ENCODE measurements at places on chromosomes 1 and 21.

GRCh38 chr1:982765-983436 lies 1.0 kb upstream of the PERM1 start:
- DNase-seq = no peak

DNA sequence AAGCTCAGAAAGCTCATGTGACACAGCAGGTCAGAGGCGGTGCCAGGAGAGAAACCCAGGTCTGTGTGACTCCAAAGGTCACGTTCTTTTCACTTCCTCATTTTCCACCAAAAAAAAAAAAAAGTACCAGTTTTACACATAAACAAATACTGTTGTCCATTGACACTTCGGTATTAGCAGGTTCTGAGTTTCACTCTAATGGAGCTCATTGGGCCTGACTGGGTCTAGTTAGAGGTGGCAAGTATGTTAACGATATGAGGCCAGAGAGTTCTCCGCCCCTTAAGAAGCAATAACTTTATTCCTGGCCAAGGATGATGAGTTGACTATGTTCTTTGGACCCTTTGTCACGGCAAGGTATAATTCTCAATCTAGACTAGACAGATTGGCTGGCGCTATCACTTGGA lies 30.0 kb upstream of the SDE2 start:
- no peak for DNase-seq

- DNase-seq = no peak
Observed at GRCh38 chr21:21750124-21750825, 752.1 kb downstream of the NCAM2 start.

DNA sequence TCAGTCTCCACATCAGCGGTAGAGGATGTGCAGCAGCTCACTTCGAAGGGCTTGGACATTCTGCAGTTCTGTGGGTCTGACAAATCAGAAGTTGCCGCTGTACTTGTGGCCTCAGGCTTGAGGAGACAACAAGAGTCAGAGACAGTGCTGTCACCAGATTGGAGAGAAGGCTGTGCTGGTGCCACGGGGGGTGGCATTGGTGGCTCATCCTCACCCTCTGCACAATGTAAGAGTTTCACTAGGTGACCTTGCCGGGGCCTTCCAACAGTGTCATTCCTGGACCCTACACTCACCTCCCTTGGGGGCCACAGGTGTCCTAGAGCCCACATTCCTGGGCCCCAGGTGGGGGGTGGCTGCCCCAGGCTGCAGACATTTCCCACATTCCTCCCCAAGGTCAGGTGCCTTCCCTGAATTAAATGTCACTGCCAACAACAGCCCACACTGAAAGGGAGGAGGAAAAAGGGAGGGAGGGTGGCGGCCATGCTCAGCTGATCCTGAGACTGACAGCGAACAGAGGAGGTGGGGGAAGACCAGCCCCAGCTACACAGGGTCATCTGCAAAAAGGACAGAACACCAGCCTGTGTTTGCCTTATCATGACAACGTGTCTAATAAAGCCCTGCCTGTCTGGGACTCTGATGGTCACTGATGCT lies 46.4 kb downstream of the TMCC2 start:
- DNase-seq = no peak

GRCh38 chr1:25793585-25794170 lies 6.3 kb upstream of the SELENON start:
- DNase-seq = no peak

- DNase-seq = no peak
Observed at GRCh38 chr1:73637264-73637663, 560.7 kb downstream of the LRRIQ3 start.

- no peak for DNase-seq
Observed at GRCh38 chr1:70714149-70714548, 303.1 kb downstream of the CTH start.

DNA sequence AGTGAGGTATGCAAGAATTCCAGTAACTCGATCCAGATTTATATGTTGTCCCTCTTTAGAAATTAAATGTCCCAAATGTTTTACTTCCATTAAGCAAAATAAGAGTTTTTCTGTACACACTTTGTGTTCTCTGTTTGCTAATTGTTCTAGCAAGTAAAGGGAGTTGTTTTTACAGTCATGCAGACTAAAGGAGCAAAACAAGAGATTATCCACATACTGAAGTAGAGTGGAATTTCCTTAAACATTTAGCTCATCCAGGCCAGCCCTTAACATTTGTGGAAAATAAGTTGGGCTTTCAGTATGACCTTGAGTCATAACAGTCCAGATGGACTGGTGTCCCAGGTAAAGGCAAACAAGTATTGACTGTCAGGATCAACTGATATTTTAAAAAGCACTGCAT lies 44.1 kb upstream of the TINAGL1 start:
- DNase-seq = no peak

- no peak for DNase-seq
Observed at GRCh38 chr21:17660452-17660851, 47.8 kb upstream of the BTG3 start.

GRCh38 chr1:1604374-1605033 lies 4.6 kb upstream of the FNDC10 start:
- DNase-seq = peak; percentile 19

DNA sequence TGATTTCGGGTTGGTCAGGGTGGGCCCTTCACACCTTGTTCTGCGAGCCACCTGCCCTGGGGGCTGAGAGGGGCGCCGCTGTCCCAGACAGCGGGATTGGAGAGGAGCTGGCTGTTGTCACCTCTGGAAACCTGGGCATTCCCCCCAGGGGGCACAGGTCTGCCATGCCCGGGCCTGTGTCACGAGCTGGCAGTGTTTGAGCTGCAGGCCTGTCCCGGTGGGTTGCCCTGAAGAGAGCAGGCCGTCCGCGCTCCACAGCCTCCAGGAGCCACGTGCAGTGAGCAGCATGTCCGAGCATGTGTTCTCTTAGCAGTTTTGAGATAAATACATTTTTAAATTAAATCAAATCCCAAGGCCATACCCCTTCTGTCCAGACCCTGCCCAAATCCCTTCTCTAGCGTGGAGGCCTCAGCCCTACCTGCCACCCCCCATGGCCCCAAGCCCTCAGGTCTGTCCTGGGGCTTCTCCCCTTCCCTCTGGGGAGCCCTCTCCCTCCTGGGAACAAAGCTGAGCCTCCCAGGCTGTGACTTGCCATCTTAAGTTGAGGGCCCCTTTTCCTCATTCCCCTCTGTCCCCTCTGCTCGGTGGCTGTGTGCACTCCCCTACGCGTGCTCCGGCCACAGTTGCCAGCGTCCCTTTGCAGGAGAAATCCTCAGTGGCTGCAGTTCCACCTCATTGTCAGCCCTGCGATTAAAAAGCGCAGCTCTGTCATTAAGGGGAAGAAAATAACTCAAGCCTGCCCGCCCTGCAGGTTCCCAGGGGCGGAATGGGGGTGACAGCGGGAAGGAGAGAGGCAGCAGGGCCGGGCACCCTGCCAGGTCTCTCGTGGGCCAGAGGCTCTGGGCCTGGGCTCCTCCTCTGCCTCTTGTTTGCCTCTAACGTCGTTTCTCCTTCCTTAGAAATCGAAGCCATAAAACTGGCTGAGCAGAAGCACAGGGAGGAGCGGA lies 26.6 kb downstream of the SLX9 start:
- DNase-seq = no peak

DNA sequence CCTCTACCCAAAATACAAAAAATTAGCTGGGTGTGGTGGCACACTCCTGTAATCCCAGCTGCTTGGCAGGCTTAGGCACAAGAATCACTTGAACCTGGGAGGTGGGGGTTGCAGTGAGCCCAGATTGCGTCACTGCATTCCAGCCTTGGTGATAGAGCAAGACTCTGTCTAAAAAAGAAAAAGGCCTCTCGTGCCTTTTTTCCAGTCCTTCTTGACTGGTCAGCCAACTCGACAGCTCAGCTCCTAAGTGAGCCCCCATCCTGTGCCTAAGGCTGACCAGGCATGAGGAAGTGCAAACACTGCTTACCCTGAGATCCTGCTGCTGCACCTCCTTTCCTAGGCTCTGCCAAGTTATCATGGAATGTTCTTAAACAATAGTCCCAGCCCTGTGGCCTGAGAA lies 10.1 kb upstream of the PROK1 start:
- no peak for DNase-seq

- peak; percentile 30 for DNase-seq
Observed at GRCh38 chr1:16925635-16926490, 4.1 kb downstream of the CROCC start.

- no peak for DNase-seq
Observed at GRCh38 chr1:34018285-34018684, 146.7 kb downstream of the CSMD2 start.

DNA sequence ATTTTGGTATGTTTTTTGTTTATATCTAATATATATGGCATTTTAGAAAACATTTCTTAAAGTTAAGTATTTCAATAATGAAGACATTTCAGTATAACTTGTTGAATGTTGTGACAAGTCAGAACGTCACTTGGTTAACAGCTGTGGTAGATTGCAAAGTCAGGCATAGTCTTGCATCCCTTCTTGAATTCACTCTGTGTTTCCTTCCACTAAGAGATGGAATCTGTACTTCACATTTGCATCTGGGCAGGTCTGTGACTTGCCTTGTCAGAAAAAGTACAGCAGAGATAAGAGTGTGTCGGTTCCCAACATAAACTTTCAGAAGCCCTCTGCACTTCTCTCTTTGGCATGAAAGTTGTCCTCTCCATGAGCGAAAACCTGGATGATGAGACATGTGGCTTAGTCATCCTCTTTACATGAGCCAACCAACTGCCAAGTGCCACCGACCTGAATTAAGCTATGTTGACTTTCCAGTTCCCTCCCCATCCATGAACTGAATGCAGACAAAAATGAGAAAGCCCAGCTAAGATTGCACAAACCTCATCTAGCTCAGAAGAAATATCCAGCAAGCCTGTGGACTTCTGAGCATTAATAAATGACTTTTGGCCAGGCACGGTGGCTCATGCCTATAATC lies 1730.2 kb downstream of the MRPL39 start:
- no peak for DNase-seq

DNA sequence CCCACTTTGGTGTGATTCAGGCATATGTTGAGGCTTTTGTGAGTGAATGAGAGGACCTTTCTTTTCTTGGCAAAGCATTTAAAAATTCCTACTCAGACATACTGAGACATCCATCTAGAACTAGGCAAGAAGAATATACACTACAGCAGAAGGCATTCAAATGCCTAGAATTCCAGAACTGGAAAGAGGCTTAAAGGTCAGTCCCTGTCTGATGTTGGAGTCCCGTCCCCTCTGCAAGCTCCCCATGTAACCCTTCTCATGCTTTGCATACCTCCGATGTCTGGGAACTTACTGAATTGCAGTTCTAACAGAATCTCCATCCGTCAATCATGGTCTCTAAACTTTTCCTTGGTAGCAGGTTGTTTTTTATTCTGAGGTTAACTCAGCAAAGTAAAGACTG lies 152.9 kb downstream of the ATP6V1G3 start:
- DNase-seq = no peak

GRCh38 chr1:166069390-166069789 lies 97.4 kb downstream of the FAM78B start:
- no peak for DNase-seq

GRCh38 chr21:36883532-36884486 lies 82.7 kb downstream of the HLCS start:
- DNase-seq = no peak

DNA sequence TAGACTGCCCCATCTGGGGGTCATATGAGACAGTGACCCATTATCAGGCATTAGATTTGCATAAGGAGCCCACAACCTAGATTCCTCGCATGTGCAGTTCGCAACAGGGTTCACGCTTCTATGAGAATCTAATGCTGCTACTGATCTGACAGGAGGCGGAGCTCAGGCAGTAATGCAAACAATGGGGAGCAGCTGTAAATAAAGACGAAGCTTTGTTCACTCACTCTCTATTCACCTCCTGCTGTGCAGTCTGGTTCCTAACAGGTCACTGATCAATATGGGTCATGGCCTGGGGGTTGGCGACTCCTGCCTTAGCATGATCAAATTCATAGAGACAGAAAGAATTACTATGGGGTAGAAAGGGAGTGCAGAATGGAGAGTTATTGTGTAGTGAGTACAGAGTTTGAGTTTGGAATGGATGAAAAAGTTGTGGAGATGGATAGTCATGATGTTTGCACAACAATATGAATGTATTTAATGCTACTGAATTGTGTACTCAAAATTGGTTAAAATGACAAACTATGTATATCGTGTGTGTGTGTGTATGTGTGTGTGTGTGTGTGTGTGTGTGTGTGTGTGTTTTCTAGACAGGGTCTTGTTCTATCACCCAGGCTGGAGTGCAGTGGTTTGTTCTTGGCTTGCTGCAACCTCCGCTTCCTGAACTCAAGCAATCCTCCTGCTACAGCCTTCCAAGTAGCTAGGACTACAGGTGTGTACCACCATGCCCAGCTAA lies 42.2 kb downstream of the BTF3L4 start:
- no peak for DNase-seq

GRCh38 chr21:32392299-32392879 lies 423 bp downstream of the URB1 start:
- DNase-seq = no peak

GRCh38 chr1:1982379-1983232 lies 21.0 kb downstream of the CFAP74 start:
- no peak for DNase-seq

DNA sequence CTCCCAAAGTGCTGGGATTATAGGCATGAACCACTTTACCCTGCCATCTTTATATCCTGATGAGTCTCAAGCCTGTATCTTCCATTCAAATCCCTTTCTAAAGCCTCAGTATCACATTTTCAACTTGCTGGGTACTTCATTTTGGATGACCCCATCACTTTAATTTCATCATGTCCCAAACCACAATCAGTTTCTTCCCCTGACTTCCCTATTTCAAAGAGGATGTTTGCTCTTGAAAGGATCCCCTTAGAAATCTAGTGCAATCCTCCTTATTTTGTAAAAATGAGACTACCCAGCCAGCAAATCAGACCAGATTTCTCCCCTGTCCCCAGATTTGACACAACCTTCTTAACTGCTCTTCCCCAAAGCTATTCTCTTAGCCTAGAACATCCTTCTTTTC lies 7.0 kb upstream of the TRIT1 start:
- no peak for DNase-seq

GRCh38 chr1:75785320-75785982 lies 605 bp upstream of the RABGGTB start:
- no peak for DNase-seq

DNA sequence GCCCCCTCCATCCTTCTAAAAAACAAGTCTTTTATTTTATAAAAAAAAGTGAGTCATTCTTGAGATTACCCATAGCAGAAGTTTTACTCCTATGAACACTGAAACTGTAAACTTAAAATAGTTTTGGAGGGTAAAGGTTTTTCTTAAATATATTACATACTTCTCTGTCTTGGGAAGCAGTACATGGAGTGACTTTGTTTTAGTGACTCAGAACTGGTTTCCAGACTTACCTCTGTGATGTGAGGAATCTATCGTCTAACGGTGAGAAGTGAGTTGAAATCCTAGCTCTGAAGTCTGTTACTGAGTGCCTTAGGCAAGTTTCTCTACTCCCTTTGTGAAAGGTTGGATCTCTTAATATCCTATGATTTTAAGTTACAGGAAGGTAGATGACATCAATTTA lies 176.3 kb upstream of the POU3F1 start:
- DNase-seq = no peak

- DNase-seq = no peak
Observed at GRCh38 chr1:8687039-8687438, 130.4 kb downstream of the RERE start.

- no peak for DNase-seq
Observed at GRCh38 chr1:27650539-27651175, 15.7 kb upstream of the FGR start.

Data from heart left ventricle (tissue), 16 donors.